ENCODE measurements at places on chromosomes 1 and 21.

GRCh38 chr1:145849356-145850160 lies 4.1 kb downstream of the NUDT17 start:
- no peak for DNase-seq

DNA sequence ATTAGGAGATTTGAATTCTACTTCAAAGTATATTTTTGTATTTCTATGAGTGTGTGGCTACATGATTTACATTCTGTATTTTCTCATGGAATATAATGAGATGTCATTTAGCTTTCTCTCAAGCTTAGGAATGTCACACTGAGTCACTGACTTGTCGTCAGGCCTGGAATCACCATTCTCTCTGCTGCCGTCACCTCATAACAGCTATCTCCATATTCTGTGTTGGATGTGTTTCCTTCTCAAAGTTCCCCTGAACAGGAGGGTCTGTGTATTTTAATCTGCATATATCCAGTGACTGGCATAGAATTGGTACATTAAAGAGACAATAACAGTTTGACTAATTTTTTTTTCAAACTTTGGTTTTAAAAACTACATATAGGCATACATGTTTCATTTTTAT lies 35.9 kb downstream of the LYPLAL1 start:
- no peak for DNase-seq

- no peak for DNase-seq
These were observed 1528.0 kb downstream of the BRINP3 start for GRCh38 chr1:188949701-188950100.

DNA sequence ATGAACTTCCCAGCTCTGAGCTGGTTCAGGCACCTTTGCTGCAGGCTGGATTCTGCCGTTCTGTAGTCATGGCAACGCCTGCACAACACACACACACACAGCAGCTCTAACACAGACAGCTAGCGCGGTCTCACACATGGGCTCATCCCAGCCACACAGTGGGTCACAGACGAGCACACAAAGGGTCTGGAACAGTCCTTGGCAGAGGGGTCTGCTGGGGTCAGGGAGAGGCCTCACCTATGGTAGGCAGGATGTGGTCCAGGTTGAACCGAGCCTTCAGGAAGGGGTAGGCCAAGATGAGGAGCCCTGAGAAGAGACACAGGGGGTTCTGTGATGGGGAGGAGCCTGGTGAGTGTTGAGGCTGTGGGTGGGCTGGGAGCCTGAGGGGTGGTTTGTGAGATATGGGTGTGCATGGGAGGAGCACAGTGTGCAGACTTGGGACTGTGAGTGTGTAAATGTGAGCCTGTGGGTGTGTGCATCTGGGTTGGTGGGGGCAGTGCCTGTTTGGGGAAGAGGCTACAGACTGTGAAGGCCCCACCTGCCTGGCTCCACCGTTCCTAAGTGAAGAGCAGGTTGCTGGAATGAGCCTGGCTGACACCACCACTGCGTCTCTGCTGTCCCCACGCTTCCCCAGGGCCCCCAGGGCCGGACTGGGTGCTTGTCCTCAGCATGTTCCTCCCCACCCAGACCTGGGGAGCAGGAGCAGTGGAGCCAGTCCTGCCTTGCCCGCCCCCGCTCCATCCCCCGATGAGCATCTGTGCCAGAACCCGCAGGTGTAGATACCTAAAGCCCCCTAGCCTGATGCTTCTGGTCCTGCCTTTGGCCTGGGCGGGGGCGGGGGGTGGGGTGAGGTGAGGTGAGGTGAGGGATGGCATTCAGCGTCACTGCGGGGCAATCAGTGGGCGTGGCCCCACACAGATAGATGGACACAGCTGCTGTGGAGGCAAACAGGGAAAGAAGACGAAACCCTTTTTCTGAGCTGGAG lies 1.5 kb downstream of the KNCN start:
- DNase-seq: peak; percentile 33

DNA sequence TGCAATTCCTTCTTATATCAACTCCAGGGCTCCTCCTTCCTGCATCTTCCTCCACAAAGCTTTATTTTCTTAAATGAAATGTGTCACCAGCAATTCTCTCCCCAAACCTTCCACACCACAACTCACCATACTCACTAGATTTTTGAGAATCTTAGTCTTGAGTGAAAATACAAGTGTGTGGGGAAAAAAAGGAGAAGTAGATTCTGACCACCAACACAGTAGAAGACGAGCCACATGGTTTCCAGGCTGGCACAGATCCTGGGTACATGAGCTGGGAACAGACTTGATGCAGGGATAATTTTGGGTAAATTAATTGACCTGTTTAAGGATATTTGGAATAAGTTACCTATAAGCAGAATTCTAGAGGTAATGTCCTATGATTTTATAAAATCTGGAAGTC lies 72.8 kb upstream of the KCNJ15 start:
- DNase-seq: no peak

DNA sequence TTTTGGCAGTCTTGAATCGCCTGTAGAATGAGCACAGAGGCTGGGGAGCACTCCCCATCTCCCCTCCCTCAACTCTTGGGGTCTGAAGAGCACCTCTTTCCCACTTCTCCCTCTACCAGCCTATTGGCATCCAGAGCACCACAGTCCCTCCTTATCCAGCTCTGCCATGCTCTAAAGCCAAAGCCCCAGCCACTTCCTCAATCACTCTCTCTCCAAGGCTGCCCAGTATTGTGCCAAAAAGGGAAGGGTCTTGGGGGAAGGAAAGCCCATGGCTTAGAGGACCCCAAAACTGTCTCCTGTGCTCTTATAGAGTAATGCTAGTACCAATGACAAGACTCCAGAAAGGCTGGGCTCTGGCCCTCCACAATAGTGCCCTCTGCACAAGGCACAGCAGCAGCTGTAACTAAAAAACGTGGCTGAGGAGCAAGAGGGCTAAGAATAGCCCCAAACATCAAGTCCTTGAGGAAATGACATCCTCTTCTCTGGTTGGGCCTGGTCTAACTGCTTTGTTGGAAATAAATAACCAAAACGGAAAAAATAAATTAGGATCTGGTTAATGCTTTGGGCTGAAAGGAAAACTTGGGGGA lies 28.4 kb downstream of the SLC27A3 start:
- no peak for DNase-seq

DNA sequence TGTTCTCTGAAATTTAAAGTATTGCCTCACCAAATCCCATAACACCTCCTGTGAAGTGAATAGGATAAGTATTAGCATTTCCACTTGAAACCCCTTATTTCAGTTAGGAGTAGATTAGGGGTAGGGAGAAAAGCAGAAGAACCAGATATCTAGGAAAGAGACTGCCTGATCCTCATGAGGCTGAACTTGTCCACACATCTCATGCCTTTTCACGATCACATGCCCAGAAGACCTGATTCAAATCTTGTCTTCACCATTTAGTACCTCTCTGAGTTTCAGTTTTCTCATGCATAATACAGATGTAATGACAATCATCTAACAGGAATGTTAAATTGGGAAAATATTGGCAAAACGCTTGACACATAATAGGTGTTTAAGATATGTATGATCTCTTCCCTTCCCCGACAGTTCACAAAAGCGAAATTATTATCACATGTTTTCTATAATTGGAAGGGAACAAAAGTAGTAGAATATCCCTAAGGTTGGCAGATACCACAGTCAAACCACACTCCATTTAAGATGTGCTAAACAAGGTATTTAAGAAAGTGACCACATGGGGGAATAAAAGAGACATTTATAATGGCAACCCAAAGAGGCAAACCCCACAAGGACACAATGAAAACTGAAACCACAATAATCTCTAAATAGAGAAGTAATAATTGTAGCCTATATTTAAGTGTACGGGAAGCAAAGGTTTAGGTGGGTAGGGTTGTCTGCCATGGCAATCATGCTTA lies 25.2 kb downstream of the GFI1 start:
- DNase-seq: no peak

- DNase-seq: no peak
These were observed 11.6 kb downstream of the STYXL2 start for GRCh38 chr1:167105271-167106118.

DNA sequence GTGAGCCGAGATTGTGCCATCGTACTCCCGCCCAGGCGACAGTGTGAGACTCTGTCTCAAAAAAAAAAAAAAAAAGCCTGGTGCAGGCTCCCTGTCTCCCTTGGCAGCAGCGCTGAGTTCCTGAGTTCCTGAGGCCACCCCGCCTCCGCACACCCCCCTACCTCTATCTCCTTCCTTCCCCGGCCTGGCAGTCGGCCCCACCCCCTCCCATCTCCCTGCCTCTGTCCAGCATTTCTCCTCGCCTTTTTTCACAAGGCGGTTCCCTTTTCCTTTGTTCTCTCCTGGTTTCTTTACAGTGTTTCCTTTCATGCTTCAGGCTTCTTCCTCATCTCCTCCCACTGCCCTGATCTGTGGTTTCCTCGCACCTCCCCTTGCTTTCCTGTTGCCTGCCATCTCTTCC lies 2.7 kb downstream of the RORC start:
- DNase-seq: no peak

DNA sequence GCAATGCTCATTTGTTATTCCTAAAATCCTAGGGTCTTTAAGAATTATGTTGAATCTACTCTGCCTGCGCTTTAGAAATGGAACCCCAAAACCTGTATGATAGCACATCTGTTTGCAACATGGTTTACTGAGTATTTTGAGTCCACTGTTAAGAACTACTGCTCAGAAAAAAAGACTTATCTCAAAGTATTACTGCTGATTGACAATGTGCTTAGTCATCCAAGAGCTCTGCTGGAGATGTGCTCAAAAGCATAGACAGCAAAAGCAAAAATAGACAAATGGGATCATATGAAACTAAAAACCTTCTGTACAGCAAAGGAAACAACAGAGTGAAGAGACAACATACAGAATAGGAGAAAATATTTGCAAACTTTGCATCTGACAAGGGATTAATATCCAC lies 107.0 kb downstream of the CTH start:
- DNase-seq: no peak

GRCh38 chr1:234000557-234001041 lies 96.1 kb downstream of the SLC35F3 start:
- DNase-seq: no peak

- no peak for DNase-seq
These were observed 123.9 kb upstream of the DPYD start for GRCh38 chr1:98044766-98045165.

DNA sequence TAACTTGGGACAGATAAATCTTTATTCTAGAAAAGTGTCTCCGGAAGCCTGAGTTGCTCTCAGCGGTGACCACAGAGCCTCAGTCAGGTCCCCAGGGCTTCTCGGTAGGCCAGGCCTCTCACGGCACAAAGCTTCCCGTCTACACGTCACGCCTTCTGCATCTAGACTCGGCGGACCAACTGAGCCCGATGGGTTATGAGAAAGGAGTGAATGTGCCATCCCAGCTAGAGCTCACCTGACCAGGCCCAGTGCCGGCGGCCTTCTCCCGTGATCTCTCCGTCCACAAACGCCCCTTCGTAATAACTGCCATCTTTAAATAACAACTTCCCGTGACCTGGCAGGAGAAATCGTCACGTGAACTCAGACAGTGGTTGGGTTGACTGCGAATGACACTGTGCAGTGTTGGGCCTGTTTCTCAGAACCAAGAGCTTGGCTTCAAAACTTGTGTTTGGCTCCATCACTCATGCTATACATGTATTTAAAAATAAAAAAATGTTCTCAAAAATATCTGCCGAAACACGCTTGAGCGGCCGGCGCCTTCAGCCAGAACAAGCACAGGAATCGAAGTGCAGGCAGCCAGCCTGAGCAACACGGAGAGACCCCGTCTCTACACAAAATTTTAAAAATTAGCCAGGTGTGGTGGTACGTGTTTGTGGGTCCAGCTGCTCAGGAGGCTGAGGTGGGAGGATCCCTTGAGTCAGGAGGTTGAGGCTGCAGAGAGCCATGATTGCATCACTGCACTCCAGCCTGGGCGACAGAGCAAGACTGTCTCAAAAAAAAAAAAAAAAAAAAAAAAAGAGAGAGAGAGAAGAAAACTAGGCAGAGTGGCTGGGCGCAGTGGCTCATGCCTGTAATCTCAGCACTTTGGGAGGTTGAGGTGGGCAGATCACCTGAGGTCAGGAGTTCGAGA lies 3.1 kb downstream of the MORN1 start:
- no peak for DNase-seq

- no peak for DNase-seq
These were observed 140.2 kb upstream of the HOOK1 start for GRCh38 chr1:59674595-59674994.

All from stimulated activated CD8-positive, alpha-beta memory T cell treated with anti-CD3 and anti-CD28 coated beads, Interleukin-12 subunit alpha, Interleukin-12 subunit beta, amount 100 ng/mL, for 1 hour (primary cell).